Mesothelial cell of epicardium (in vitro differentiated cells): ENCODE measurements at places on chromosomes 4 and X. TPM values are rescaled to one million over a fixed set of nuclear protein-coding genes. Genes with fewer than 3 reads are reported as not detected.
A peak's percentile ranks its signal among the peaks of the same experiment; 100 is the strongest.

The BST1 gene
- 0.42 to 1.0 TPM (median 0.58 TPM) in 3 replicates for total RNA-seq

The YY2 gene
- total RNA-seq: 3.6 to 4.1 TPM (median 3.7 TPM) in 3 replicates

The ETDB gene
- total RNA-seq: not detected in 3 replicates

The NUP62CL gene
- 2.5 to 4.0 TPM (median 2.7 TPM) in 3 replicates for total RNA-seq

The MAP3K15 gene
- 1.3 to 1.6 TPM (median 1.4 TPM) in 3 replicates for total RNA-seq

DNA sequence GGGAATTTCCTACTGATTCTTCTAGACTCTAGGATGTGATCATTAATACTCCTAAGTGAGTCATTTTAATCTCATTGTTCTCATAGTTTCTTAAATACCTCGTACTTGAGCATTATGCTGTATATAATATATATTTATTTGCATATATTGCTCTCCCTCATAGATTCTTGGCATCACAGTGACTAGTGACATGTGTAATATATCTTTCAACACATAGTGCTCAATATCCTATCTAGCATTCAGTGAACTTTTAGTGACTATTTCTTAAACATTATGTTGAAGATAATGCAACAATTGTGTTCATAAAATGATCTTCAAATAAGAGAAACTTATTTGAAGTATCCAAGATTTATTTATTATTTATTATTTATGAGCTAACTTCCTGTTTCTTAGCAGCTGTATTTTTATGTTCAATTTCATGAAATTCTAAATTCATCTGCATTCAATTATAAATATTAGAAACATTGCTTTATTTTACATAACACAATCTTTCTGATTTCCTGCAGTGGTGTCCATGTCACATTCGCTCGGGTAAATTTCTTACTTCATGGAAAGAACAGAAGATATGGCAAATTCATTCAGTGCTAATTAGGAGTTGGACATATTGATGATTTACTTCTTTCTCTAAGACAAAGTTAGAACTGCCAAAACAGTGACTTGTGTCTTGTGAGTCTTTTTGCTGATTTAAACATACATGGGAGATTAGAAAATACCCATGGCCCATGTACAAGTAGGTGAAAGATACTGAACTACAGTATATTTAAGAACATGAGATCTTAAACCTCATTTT is 1095.5 kb upstream of the IGFBP7 start:
- peaks cover 12% of the 10 kb centered on the region for H3K4me1 ChIP-seq
- no peak overlapping the region for H3K27ac ChIP-seq
- no peak for DNase-seq
- no peaks in the 10 kb centered on the region for H3K36me3 ChIP-seq
- no peaks in the 10 kb centered on the region for H3K27me3 ChIP-seq
- H3K4me3 ChIP-seq: no peak overlapping the region

DNA sequence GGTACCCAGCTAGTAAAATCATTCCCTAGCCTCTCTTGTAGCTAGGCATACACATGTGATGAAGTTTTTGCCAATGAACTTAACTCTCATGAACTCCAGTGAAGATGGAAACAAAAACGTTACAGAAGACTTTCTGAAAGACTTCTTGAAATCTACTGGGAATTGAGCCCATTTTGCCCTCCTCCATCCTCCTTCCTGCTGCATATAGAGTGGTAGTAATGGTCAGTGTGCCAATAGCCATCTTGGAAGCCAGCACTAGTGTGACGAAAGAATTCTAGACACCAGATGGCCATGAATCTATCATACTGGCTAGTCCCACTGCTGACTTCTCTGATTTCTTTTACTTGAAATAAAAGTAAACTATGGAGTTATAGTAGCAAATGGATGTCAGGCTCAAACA is 30.9 kb upstream of the PPA2 start:
- no peak for DNase-seq
- no peak overlapping the region for H3K27ac ChIP-seq
- no peaks in the 10 kb centered on the region for H3K36me3 ChIP-seq
- no peak overlapping the region for H3K4me3 ChIP-seq
- H3K27me3 ChIP-seq: no peaks in the 10 kb centered on the region

DNA sequence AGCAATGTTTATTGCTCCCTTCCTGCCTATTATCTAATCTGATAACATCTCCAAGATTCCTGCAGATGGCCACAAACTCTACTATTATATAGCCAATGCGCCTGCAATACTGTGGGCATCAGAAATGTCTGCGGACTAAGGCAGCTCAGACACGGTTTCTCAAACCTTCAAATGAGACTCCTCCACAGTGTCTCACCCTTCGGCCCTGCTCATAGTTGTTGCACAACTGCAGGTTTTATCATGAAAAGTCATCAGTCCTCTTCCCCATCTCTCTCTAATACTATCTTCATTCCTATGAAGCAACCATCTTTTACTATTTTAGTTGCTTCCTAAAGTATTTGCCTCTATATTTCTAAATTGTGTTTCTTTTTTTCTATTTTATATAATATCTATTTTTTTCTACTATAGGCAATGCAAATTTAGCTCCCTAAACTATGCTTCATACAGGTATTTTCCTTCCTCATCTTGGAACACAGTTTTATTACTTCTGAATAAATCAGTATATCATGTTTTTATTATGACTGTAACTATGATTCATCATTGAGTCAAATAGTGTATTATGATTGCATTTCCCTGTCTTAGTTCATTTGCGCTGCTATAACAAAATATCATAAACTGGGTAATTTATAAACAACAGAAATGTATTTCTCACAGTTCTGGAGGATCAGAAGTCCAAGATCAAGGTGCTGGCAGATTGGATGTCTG is 129.7 kb upstream of the EDNRA start:
- peak overlapping the region; percentile 57 for H3K27ac ChIP-seq
- H3K4me3 ChIP-seq: no peak overlapping the region
- H3K4me1 ChIP-seq: peaks cover 23% of the 10 kb centered on the region
- H3K36me3 ChIP-seq: peaks cover 15% of the 10 kb centered on the region
- no peaks in the 10 kb centered on the region for H3K27me3 ChIP-seq

GRCh38 chrX:47900833-47901232 is 64.1 kb downstream of the ZNF81 start:
- no peak for DNase-seq
- no peaks in the 10 kb centered on the region for H3K27me3 ChIP-seq
- no peaks in the 10 kb centered on the region for H3K4me1 ChIP-seq
- H3K4me3 ChIP-seq: no peak overlapping the region

- no peaks in the 10 kb centered on the region for H3K27me3 ChIP-seq
- H3K4me3 ChIP-seq: no peak overlapping the region
- H3K27ac ChIP-seq: no peak overlapping the region
- H3K4me1 ChIP-seq: peaks cover 21% of the 10 kb centered on the region
- no peak for DNase-seq
Observed at GRCh38 chr4:152530600-152530999, 5.3 kb downstream of the FBXW7 start.

DNA sequence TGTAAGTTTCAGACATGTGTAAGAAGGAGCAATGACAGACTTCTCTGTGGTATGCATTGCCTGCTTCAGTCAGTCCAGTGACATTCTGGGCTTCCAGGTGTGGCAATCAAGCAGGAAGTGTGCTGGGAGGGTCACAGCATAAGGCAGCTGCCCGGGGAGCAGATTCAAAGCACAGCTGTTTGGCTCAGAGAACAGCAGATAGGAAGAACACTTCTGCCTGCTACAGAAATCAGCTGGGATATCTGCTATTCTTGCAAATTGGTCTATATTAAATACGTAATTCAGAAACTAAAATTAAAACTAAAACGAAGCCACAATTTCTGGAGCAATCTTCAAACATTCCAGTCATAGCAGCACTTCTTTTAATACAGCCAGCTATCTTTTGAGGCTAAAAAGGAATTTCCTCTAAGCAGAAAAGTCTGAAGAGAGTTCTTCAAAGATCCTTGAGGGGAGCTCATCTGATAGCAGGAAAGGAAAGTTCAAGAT is 47.5 kb upstream of the GALNT7 start:
- no peaks in the 10 kb centered on the region for H3K27me3 ChIP-seq
- H3K4me1 ChIP-seq: peaks cover 27% of the 10 kb centered on the region
- peak overlapping the region; percentile 2 for H3K4me3 ChIP-seq
- DNase-seq: no peak
- no peaks in the 10 kb centered on the region for H3K36me3 ChIP-seq

- DNase-seq: no peak
- H3K27me3 ChIP-seq: no peaks in the 10 kb centered on the region
- no peak overlapping the region for H3K4me3 ChIP-seq
- H3K36me3 ChIP-seq: peaks cover 9% of the 10 kb centered on the region
Observed at GRCh38 chr4:128958194-128958593, 135.1 kb downstream of the SCLT1 start.

DNA sequence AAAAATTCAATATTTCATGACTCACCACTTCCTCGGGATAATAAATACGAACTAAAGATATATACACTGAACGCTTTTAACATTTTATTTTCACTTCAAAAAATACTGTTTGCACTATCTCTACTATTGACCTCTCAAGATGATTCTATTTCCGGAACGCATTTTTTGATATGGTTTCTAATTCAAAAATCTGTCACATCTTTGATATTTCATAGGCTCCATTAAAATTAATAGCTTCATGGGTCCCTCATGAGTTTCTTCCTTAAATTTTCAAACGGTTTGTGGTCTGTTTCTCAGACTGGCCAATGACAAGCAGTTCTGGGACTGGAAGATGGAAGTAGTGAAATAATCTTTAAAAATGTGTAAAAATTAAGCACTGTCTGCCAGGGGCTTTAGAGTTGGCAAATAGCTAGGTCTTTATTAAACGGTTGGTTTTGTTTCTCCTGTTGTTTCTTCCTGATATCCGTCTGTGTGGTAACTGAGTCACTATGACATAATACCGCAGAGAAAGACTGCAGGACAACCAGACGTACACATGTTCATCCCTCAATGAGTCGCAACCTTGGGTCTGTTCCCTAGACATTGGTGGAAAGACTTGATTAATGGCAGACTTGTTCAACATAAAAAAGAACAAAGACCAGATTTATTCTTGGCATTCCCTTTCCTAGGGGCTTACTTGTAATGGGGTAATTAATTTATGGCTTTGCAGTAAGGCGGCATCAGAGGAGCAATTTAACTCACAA is 133.8 kb downstream of the PALLD start:
- H3K4me3 ChIP-seq: peak overlapping the region; percentile 87
- DNase-seq: no peak
- no peaks in the 10 kb centered on the region for H3K27me3 ChIP-seq
- H3K4me1 ChIP-seq: peaks cover 50% of the 10 kb centered on the region
- peak overlapping the region; percentile 98 for H3K27ac ChIP-seq

- no peaks in the 10 kb centered on the region for H3K36me3 ChIP-seq
- no peak overlapping the region for H3K27ac ChIP-seq
- peaks cover 8% of the 10 kb centered on the region for H3K27me3 ChIP-seq
- H3K4me1 ChIP-seq: peaks cover 5% of the 10 kb centered on the region
- no peak for DNase-seq
- H3K4me3 ChIP-seq: no peak overlapping the region
Observed at GRCh38 chr4:72969976-72970375, 99.5 kb downstream of the COX18 start.

GRCh38 chrX:40755291-40756249 is 20.2 kb upstream of the MED14 start:
- no peak overlapping the region for H3K27ac ChIP-seq
- H3K4me1 ChIP-seq: no peaks in the 10 kb centered on the region
- H3K27me3 ChIP-seq: no peaks in the 10 kb centered on the region
- H3K4me3 ChIP-seq: no peak overlapping the region
- peaks cover 1% of the 10 kb centered on the region for H3K36me3 ChIP-seq
- no peak for DNase-seq

DNA sequence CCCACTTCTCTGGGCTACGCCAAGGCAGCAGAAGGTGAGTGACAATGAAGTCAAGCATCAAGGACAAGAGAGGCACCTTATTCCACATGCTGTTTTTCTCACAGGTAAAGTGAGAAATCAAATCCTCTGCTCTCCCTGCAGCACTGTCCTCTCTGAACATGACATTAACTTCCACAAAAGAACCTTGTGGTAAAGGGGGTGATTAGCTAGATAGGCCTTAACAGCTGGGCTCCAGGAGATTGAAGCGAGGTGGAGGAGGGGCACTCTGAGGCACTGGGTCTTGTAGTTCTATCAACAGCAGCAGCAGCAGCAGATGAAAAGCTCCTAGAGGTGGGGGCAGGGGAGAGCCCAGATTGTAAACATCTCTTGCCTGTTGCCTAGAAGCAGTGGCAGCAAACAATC is 96.8 kb upstream of the CXXC4 start:
- H3K4me1 ChIP-seq: peaks cover 23% of the 10 kb centered on the region
- no peak overlapping the region for H3K4me3 ChIP-seq
- no peak for DNase-seq
- H3K27ac ChIP-seq: peak overlapping the region; percentile 31
- H3K27me3 ChIP-seq: no peaks in the 10 kb centered on the region

GRCh38 chr4:2948895-2949781 is 14.1 kb downstream of the NOP14 start:
- no peak overlapping the region for H3K4me3 ChIP-seq
- H3K36me3 ChIP-seq: peaks cover 43% of the 10 kb centered on the region
- H3K4me1 ChIP-seq: no peaks in the 10 kb centered on the region
- no peak for DNase-seq
- H3K27me3 ChIP-seq: no peaks in the 10 kb centered on the region

- no peak overlapping the region for H3K27ac ChIP-seq
- no peak overlapping the region for H3K4me3 ChIP-seq
- H3K36me3 ChIP-seq: no peaks in the 10 kb centered on the region
- H3K27me3 ChIP-seq: no peaks in the 10 kb centered on the region
Observed at GRCh38 chr4:186953599-186954260, 230.1 kb upstream of the FAT1 start.

DNA sequence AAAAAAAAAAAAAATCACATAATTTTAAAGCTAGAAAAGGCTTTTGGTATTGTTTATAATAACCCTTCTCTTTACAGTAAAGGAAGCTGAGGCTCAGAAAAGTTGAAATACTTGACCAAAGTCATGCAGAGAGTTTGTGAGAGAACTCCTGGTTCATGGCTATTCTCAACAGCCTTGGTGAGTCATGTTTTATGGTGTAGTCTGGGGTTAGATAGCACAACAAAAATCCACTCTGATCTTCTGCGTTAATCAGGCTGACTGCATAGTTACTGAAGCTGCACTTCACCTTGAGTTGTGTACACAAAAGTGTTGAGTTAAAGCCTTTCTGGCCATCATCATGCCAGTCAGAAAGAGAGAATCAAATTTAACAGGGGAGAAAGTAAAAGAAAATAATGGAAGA is 19.3 kb upstream of the SFRP2 start:
- H3K36me3 ChIP-seq: no peaks in the 10 kb centered on the region
- H3K4me3 ChIP-seq: no peak overlapping the region
- peaks cover 8% of the 10 kb centered on the region for H3K27me3 ChIP-seq
- H3K4me1 ChIP-seq: peaks cover 14% of the 10 kb centered on the region
- H3K27ac ChIP-seq: no peak overlapping the region

DNA sequence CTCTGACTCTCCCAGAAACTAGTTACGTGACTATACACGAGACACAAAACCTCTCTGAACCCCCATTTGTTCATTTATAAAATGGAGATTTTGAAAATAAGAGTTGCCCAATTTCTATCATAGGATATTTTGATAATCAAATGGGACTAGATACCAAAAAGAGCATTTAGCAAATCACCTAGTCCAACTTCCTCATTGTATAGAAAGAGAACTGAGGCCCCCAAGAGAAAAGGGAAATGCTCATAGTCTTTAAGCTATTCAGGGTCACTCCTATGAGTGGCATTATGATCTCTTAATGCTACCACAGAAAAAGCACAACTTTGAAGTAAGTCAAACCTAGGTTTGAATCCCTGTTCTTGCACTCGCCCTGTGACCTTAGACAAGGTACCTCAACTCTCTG is 62.7 kb downstream of the BMP15 start:
- H3K4me3 ChIP-seq: no peak overlapping the region
- no peaks in the 10 kb centered on the region for H3K27me3 ChIP-seq
- no peaks in the 10 kb centered on the region for H3K4me1 ChIP-seq
- no peak for DNase-seq

- no peak overlapping the region for H3K27ac ChIP-seq
- peaks cover 2% of the 10 kb centered on the region for H3K27me3 ChIP-seq
Observed at GRCh38 chrX:139559383-139560042, 29.0 kb downstream of the F9 start.

GRCh38 chrX:3268829-3269228 is 77.6 kb downstream of the MXRA5 start:
- no peak overlapping the region for H3K4me3 ChIP-seq
- DNase-seq: no peak
- no peaks in the 10 kb centered on the region for H3K27me3 ChIP-seq
- no peak overlapping the region for H3K27ac ChIP-seq
- peaks cover under 1% of the 10 kb centered on the region for H3K36me3 ChIP-seq
- H3K4me1 ChIP-seq: peaks cover 45% of the 10 kb centered on the region
